ENCODE measurements at places on chromosomes 4 and X. TPM values are rescaled to one million over a fixed set of nuclear protein-coding genes. Genes with fewer than 3 reads are reported as not detected.

Gene UGT2A1
- total RNA-seq, result not detected

Gene GUCY1A1
- total RNA-seq, result 168 TPM

- DNase-seq, result no peak
Measured at GRCh38 chr4:119032921-119033685, 102.5 kb upstream of the MYOZ2 start.

DNA sequence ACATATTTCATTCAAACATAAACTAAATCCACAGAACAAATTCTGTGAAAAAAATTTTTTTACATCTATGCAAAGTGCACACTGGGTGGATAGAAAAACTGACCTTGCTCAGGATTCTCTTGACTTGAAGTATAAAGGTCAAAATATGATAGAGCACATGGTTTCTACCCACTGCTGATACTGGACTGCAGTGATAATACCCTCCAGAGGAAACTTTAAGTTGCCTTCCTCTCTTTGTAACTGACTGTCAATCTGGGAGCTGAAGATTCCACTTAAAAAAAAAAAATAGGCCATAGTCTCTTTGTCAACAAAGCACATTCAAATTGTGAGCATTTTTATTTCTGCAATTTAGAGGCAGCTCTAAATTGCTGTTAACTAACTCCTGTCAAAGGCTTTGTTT is 3.2 kb upstream of the AMMECR1 start:
- no peak for DNase-seq

DNA sequence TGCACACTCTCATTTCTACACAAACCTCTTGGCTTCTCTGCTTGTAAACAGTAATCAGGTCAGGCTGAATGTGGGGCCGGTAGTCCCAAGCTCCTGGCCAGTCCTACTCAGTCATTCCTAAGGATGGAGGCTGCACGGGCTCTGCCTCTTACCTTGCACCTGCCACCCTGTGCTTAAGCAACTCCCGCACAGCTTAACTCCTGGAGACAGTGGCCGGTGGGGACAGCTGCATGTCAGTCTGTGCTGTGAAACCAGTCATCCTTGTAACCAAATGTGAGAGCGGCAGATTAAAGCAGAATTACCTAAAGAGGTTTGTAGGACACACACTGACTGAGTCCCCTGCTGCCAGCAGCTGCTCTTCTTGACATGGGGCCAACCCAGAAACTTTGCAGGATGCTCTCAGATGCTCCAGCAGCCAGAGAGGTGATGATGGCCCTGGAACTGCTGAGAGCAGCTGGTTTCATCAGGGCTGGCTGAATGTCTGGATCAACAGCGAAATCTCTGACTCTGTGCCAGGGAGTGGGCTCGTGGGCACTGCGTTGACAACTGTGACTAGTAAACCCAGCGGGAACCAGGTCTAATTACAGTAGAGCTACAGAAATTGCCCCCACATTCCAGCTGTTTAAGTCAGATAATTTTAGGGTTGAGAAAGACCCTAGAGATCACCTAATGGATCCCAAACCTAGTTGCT is 123.7 kb downstream of the ANAPC4 start:
- DNase-seq, result no peak

DNA sequence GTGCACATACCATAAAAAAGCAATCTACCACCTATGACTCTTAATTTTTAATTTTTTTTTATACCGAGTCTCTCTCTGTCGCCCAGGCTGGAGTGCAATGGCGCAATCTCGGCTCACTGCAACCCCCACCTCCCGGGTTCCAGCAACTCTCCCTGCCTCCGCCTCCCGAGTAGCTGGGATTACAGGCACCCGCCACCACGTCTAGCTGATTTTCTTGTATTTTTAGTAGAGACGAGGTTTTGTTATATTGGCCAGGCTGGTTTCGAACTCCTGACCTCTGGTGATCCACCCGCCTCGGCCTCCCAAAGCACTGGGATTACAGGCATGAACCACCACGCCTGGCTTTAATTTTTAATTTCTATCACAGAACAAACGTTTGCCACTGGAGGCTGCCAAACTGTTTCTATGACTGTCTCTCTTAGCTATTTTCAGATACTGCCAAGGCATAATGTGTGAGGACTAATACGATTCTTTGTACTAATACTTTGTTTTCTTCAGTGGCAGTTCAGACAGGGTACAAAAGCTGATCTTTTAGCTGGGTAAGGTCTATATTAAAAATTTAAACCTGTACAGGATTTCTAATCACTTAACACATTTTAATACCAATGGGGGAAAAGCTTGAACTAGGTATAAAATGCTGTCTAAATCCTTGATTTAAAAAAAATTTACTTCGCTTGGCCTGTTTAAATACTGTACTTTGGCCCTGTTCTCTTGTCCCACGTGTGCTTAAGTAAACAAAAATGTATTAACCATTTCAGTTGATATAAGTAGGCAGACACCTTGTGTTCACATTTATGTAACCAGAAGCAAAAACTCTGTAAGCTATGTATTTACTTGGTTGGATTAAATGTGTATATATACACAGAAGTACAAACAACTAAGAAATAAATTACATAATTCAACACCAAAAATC is 2.3 kb downstream of the PGRMC2 start:
- no peak for DNase-seq

DNA sequence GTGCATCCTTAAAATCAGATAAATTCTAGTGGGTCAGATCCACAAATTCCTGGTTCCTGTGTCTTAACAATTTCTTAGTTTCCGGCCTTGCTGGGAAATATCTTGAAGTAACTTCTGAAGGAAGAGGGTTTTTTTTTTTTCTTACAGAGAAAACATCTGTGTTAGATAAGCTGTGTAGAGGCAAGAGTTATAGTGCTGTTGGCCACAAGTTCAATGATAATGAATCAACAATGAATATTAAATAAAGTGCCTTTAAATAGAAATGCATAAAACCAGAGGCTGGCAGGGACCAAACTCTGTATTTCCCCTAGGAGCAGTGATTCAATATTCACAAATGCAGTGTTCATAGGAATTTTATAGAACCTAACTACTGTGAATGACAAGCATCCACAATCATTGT is 711.9 kb upstream of the ATOH1 start:
- no peak for DNase-seq

DNA sequence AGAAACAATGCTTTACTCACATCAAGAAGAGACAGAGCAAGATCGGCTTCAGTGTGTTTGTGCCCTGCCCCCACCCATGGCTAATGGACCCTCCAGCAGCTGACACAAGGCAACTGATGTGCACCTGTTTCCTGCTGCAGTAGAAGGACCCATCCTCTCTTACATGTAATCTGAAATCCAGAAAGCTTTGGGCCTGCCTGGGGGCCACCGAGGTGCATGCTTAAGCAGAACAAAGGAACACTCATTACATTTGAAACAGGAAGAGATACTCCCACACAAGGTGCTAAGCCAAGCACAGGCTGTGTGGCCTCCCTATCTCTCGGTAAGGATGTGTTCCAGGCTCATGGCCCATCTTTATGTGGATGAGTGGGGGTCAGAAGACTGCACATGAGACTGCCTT is 338.0 kb downstream of the SPOCK3 start:
- DNase-seq, result no peak

- no peak for DNase-seq
Measured at GRCh38 chrX:153844509-153845082, 14.3 kb upstream of the PDZD4 start.

GRCh38 chr4:95985791-95986550 is 146.1 kb downstream of the PDHA2 start:
- DNase-seq, result no peak

- no peak for DNase-seq
Measured at GRCh38 chr4:153137159-153137558, 67.1 kb upstream of the TRIM2 start.

GRCh38 chrX:123201720-123202119 is 17.6 kb downstream of the GRIA3 start:
- no peak for DNase-seq

DNA sequence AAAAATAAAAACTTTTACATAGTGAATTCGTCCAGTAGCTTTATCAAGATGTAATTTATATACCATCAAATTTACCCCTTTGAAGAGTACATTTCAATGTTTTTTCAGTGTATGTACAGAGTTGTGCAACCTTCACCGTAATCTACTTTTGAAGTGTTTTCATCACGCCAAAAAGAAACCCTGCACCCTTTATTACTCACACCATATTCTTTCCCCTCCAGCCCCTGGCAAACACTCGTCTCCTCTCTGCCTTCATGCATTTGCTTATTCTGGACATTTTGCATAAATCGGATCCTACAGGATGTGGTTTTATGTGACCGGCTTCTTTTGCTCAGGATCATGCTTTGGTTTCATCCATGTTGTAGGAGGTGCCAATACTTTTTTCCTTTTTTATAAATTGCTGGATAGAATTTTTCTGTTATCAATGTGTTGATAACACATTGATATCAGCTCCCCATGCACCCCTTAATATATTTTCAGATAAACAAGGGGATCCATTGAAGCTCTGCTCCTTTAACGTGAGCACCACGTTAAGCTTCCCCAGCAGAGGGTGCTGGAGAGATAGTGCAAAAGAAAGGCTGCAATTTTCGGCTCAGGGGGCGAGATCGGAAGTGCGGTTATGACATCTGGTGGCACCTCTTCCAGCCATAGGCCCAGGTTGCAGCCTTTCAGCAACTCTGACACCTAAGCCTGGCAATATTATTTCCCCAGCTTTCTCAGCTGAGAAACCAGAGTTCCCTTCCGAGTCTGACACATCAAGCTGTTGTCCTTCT is 100.1 kb upstream of the VCX3B start:
- DNase-seq, result no peak

- no peak for DNase-seq
Measured at GRCh38 chrX:2828344-2828958, at the start of gene GYG2. TSS of gene GYG2 (plus strand) at chrX:2828930. CDS start at chrX:2830189, 1,259 bp downstream.

GRCh38 chr4:5012244-5012898 is 6.9 kb downstream of the CYTL1 start:
- no peak for DNase-seq

GRCh38 chr4:76923619-76924357 is 25.8 kb upstream of the SEPTIN11 start:
- DNase-seq, result no peak

Data from sigmoid colon (tissue), 7 donors.